Glutamatergic neuron (in vitro differentiated cells): ENCODE measurements at places on chromosomes 12 and 14. TPM values are rescaled to one million over a fixed set of nuclear protein-coding genes. Genes with fewer than 3 reads are reported as not detected.

DNA sequence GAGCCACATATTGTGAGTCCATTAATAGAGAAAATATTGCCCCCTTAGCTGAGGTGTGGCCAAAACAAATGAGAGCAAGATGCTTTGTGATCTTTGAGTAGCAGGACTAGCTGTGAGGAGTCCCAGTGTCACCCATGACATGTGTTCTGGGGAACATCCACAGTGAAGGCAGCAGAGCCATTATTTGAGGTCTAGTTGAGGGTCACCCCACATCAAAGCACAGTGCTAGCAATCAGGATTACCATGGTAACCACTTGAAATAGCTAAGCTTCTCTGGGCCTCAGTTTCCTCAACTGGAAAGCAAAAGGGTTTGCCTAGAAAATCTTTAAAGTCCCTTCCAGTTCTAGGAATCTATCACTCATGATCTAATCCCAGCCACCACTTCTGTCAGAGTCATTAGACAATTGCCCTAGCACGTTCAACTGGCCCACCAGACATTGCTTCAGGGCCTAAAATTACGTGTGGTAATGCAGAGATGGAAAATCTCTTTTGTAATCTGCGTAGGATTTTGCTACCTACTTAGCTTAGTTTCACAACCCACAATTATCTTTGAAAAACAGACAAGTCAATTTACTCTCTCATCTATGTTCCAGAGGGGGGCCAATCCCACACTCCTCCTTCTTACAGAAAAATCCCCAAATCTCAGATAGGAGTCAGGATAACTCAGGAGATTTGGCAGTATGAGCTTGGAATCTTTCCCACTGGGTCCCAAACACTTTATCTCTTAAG, 251.2 kb upstream of the EGLN3 start:
- H3K4me3 ChIP-seq, result no peak overlapping the region
- no peak for DNase-seq
- no peak overlapping the region for H3K27ac ChIP-seq
- H3K36me3 ChIP-seq, result peaks cover 6% of the 10 kb centered on the region
- no peaks in the 10 kb centered on the region for H3K4me1 ChIP-seq

The PKP2 gene
- total RNA-seq, result 2.5 TPM

- no peaks in the 10 kb centered on the region for H3K4me1 ChIP-seq
- no peak for DNase-seq
- peaks cover 10% of the 10 kb centered on the region for H3K27me3 ChIP-seq
- H3K27ac ChIP-seq, result no peak overlapping the region
- no peak overlapping the region for H3K4me3 ChIP-seq
These were observed 114.5 kb upstream of the RTL1 start for GRCh38 chr14:101017806-101018560.

The UNC79 gene
- 29.5 TPM for total RNA-seq

DNA sequence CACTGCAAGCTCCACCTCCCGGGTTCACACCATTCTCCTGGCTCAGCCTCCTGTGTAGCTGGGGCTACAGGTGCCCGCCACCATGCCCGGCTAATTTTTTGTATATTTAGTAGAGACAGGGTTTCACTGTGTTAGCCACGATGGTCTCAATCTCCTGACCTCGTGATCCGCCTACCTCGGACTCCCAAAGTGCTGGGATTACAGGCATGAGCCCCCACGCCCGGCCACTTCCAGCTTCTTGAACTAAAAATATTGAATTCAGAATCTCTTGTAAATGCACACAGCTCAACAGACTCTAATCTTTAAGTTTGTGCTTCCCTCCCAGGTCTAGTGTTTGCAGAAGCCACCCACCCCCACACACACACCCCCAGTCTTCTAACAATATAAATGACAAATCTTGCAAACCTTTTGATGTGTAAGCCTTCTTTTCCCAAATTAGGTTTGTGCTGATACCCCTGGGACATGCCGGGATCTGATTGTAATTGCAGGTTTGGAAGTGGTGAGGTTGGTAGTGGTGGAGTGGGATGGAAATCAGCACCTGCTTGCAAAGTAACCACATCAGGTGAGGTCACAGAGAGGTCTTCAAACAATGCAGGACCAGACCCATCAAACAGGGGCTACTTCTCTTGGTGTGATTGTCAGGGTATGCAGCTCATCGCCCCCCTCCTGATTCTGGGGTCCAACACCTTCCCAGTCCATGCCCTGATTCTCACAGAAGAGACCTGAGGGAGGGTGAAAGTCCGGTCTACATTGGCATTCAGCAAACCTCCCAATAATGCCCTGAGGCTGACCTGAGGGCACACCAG, 51.4 kb upstream of the GPR132 start:
- H3K36me3 ChIP-seq, result peaks cover 4% of the 10 kb centered on the region
- DNase-seq, result no peak
- no peak overlapping the region for H3K27ac ChIP-seq
- no peaks in the 10 kb centered on the region for H3K4me1 ChIP-seq
- peaks cover 6% of the 10 kb centered on the region for H3K27me3 ChIP-seq

The PIWIL1 gene
- not detected for total RNA-seq

DNA sequence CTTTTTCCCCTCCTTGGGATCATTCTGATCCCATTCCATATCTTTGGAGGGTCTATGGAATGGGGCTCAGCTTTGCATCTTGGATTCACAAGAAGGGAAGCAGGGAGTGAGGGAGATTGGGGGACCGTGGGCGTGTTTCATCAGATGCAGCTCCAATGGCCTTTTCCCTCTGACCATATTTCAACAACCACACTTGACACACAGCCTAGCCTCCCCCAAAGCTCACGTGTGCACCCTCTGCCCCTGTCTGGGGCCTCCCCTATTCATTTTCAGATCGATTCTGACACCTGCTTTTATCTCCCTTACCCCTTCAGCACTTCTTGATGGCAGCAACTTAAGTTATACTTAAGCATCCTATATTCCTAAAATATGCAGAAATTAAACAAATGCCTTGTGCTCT, 126.6 kb downstream of the CHST11 start:
- no peak overlapping the region for H3K27ac ChIP-seq
- no peaks in the 10 kb centered on the region for H3K36me3 ChIP-seq
- H3K27me3 ChIP-seq, result peaks cover 4% of the 10 kb centered on the region
- H3K4me3 ChIP-seq, result no peak overlapping the region
- peaks cover 11% of the 10 kb centered on the region for H3K4me1 ChIP-seq

- DNase-seq, result no peak
- H3K4me1 ChIP-seq, result peaks cover 13% of the 10 kb centered on the region
- no peak overlapping the region for H3K4me3 ChIP-seq
- H3K36me3 ChIP-seq, result no peaks in the 10 kb centered on the region
- no peak overlapping the region for H3K27ac ChIP-seq
These were observed 806.9 kb downstream of the GALC start for GRCh38 chr14:87185961-87186560.

The GDF3 gene
- total RNA-seq, result 0.34 TPM

- H3K27me3 ChIP-seq, result no peaks in the 10 kb centered on the region
- no peak overlapping the region for H3K27ac ChIP-seq
- no peaks in the 10 kb centered on the region for H3K36me3 ChIP-seq
- H3K4me3 ChIP-seq, result no peak overlapping the region
- DNase-seq, result no peak
These were observed 14.1 kb downstream of the STAB2 start for GRCh38 chr12:103600967-103601728.

DNA sequence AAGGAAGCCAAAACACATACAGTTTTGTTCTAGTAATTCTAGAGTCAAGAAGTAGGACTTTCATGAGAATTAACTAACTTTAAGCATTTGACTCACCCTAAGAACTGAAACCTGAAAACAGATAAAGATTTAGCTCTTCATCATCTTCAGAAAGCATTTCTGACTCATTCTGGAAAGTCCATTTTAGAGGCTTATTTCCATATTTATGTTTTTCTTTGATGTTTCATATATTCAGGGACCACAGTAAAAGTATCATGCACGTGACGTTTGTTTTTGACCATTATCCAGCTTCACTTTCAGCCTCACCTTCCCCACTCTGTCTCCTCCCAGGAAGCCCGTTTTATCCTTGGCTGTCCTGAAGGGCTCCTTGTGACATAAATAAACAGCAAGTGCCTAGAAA, 79.2 kb downstream of the MDGA2 start:
- no peaks in the 10 kb centered on the region for H3K27me3 ChIP-seq
- no peak for DNase-seq
- no peak overlapping the region for H3K4me3 ChIP-seq
- no peak overlapping the region for H3K27ac ChIP-seq
- H3K4me1 ChIP-seq, result no peaks in the 10 kb centered on the region

GRCh38 chr12:132605892-132606291, 4.5 kb downstream of the LRCOL1 start:
- no peak overlapping the region for H3K27ac ChIP-seq
- no peaks in the 10 kb centered on the region for H3K36me3 ChIP-seq
- peaks cover 9% of the 10 kb centered on the region for H3K27me3 ChIP-seq
- no peak for DNase-seq
- H3K4me3 ChIP-seq, result no peak overlapping the region

The NPFF gene
- not detected for total RNA-seq

The KLRC2 gene
- total RNA-seq, result not detected

GRCh38 chr12:47561746-47562145, 144.1 kb downstream of the RPAP3 start:
- no peaks in the 10 kb centered on the region for H3K27me3 ChIP-seq
- H3K36me3 ChIP-seq, result no peaks in the 10 kb centered on the region
- DNase-seq, result no peak
- H3K4me1 ChIP-seq, result no peaks in the 10 kb centered on the region

- no peak overlapping the region for H3K27ac ChIP-seq
- no peaks in the 10 kb centered on the region for H3K27me3 ChIP-seq
- peaks cover 3% of the 10 kb centered on the region for H3K4me1 ChIP-seq
- H3K36me3 ChIP-seq, result no peaks in the 10 kb centered on the region
These were observed 35.8 kb downstream of the ATP2A2 start for GRCh38 chr12:110316861-110317260.

- H3K36me3 ChIP-seq, result peaks cover 4% of the 10 kb centered on the region
- no peak for DNase-seq
- H3K4me1 ChIP-seq, result no peaks in the 10 kb centered on the region
- no peak overlapping the region for H3K4me3 ChIP-seq
- H3K27me3 ChIP-seq, result peaks cover 2% of the 10 kb centered on the region
These were observed 6.3 kb downstream of the GPHN start for GRCh38 chr14:66514213-66514612.

DNA sequence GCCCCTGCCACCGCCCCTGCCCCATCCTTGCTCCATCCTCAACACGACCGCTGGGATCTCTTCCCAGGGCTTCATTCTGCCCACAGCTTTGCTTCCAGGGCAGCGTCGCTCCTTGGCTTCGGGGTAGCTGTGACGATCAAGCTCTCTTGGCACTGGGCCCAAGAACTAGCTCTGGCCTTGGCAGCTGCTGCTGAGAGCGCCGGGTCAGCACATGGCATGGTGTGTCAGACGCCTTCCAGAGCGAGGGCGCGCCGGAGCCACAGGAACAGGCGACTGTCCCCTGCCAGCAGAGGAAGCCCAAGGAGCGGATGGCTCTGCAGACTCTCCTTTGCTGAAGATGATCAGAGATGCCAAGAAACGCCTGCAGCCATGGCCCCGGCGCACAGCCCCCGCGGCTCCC, 15.9 kb downstream of the RAB35 start:
- H3K4me3 ChIP-seq, result no peak overlapping the region
- DNase-seq, result no peak
- peaks cover 13% of the 10 kb centered on the region for H3K4me1 ChIP-seq

GRCh38 chr12:16392846-16393535, 45.5 kb downstream of the MGST1 start:
- H3K27ac ChIP-seq, result no peak overlapping the region
- no peaks in the 10 kb centered on the region for H3K4me1 ChIP-seq
- no peak for DNase-seq
- H3K36me3 ChIP-seq, result no peaks in the 10 kb centered on the region
- H3K4me3 ChIP-seq, result no peak overlapping the region

The GLS2 gene
- 0.91 TPM for total RNA-seq

The ISM2 gene
- not detected for total RNA-seq

GRCh38 chr12:11580125-11580751, 69.2 kb upstream of the ETV6 start:
- H3K36me3 ChIP-seq, result no peaks in the 10 kb centered on the region
- H3K4me1 ChIP-seq, result peaks cover 1% of the 10 kb centered on the region
- no peak for DNase-seq
- H3K27me3 ChIP-seq, result peaks cover 2% of the 10 kb centered on the region
- no peak overlapping the region for H3K4me3 ChIP-seq

GRCh38 chr12:49583366-49584094, 15.6 kb upstream of the MCRS1 start:
- no peak overlapping the region for H3K4me3 ChIP-seq
- no peaks in the 10 kb centered on the region for H3K36me3 ChIP-seq
- DNase-seq, result no peak
- H3K27me3 ChIP-seq, result peaks cover 4% of the 10 kb centered on the region

DNA sequence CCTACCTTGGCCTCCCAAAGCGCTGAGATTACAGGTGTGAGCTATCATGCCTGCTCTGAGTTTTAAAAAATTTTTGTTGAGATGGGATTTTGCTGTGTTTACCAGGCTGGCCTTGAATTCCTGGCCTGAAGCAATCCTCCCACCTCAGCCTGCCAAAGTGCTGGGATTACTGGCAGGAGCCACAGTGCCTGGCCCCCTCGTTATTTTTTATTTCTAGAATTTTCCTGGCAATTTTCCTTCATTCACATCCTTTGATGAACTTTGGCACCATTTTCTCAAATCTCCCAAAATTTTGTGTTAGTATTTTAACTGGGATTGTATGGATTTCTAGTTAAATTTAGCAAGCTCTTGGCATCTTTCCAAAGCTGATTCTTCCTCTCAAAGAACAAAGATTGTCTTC, 24.6 kb upstream of the SCARB1 start:
- H3K27ac ChIP-seq, result no peak overlapping the region
- no peak for DNase-seq
- H3K4me1 ChIP-seq, result peaks cover 6% of the 10 kb centered on the region
- H3K27me3 ChIP-seq, result no peaks in the 10 kb centered on the region
- H3K4me3 ChIP-seq, result no peak overlapping the region

DNA sequence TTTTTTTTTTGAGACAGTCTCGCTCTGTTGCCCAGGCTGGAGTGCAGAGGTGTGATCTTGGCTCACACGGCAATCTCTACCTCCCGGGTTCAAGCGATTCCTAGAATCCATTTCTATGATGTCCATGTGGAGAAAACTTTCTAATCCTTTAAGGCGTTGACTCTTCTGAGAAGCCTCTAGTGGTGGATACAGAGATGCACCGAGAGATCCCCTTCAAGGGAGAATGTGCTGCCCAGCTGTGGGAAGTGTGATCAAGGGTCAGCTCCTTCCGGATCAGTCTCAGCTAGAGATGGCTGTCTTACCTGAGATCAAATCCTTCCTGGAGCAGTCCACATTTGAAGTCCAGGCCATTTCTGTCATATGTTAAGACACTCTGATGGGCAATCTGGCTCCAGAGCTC, 92.7 kb upstream of the HECTD1 start:
- DNase-seq, result no peak
- H3K27me3 ChIP-seq, result no peaks in the 10 kb centered on the region
- H3K27ac ChIP-seq, result no peak overlapping the region
- no peak overlapping the region for H3K4me3 ChIP-seq
- H3K4me1 ChIP-seq, result no peaks in the 10 kb centered on the region

The IFNG gene
- not detected for total RNA-seq

The IFI27 gene
- total RNA-seq, result 3.7 TPM

The OR6C2 gene
- total RNA-seq, result not detected

- H3K4me3 ChIP-seq, result no peak overlapping the region
- H3K27ac ChIP-seq, result no peak overlapping the region
- H3K27me3 ChIP-seq, result peaks cover 4% of the 10 kb centered on the region
- peak; percentile 61 for DNase-seq
These were observed 37.0 kb upstream of the FBXO33 start for GRCh38 chr14:39469094-39469710.

- peaks cover 6% of the 10 kb centered on the region for H3K27me3 ChIP-seq
- H3K27ac ChIP-seq, result no peak overlapping the region
- peaks cover 5% of the 10 kb centered on the region for H3K36me3 ChIP-seq
- H3K4me1 ChIP-seq, result peaks cover 12% of the 10 kb centered on the region
These were observed 29.4 kb downstream of the SYNE3 start for GRCh38 chr14:95486875-95487668.

- H3K4me3 ChIP-seq, result no peak overlapping the region
- DNase-seq, result no peak
- H3K27ac ChIP-seq, result no peak overlapping the region
- H3K36me3 ChIP-seq, result peaks cover 4% of the 10 kb centered on the region
These were observed 211.3 kb downstream of the TMEM121 start for GRCh38 chr14:105737504-105738246.

The CRACR2A gene
- 4.5 TPM for total RNA-seq
